Neural crest cell (in vitro differentiated cells): ENCODE measurements at places on chromosomes 11 and 22.

- no peak for DNase-seq
Observed at GRCh38 chr22:47322854-47323253, 560.4 kb downstream of the TBC1D22A start.

GRCh38 chr11:111412293-111412692 lies 33.2 kb upstream of the POU2AF1 start:
- no peak for DNase-seq

GRCh38 chr11:22677153-22677903 lies 10.9 kb downstream of the GAS2 start:
- DNase-seq: no peak

- no peak for DNase-seq
Observed at GRCh38 chr22:37190262-37190780, 2.3 kb upstream of the C1QTNF6 start.

- no peak for DNase-seq
Observed at GRCh38 chr11:66694056-66694410, 16.3 kb upstream of the RBM4B start.

DNA sequence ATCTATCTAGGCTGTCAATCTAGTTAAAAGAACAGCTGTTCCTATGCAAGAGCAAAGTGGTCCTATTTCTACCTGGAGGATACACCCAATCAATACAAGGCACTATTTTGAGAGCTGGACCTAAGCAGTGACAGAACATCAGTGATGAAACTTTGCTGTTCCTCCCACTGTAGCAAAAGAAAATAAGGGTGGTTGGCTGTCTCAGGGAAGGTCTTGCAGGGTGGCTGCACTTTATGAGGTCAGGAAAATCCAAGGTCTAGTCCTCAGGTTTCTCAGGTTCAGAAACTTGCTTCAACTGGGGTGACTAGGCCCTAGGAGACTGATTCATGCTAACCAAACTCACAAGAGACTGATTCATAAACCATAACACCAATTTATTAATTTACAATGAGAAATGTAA lies 11.6 kb downstream of the CPSF7 start:
- DNase-seq: no peak

GRCh38 chr22:23086787-23087186 lies 16.5 kb downstream of the GNAZ start:
- DNase-seq: no peak

DNA sequence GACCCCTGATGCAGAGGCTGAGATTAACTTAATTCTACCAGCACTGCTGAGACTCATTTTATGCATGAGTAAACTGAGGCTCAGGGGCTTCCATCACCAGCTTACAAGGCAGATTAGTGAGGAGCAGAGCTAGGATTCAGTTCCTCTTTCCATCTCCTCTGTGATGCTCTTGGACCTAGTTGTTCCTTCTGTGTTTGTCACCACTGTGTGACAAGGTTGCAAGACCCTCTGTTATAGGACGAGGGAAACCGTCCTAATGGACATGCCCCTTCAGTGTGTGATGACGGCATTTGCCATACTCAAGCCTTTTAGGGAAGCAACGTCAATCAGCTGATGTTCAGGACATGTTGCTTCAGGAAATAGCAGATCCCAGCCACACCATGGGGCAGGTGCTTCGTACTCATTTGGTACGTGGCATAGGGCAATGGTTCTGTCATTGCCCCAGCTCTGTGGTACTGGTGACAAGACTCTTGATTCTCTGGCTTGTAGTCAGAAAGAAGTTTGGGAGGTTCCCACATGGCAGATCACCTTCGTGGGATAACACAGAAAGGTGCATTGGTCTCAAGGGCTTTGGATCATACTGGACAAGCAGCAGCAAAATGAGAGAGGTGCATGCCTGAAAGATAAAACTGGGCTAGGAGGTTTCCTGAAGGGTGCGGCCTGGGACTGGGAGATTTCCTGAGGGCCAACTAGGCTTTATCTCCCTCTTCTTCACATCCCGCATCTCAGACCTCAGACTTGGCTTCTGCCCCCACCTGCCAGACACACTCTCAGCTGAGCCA lies 23.9 kb upstream of the CD44 start:
- no peak for DNase-seq

GRCh38 chr11:36933481-36933880 lies 335.4 kb upstream of the RAG2 start:
- DNase-seq: no peak

DNA sequence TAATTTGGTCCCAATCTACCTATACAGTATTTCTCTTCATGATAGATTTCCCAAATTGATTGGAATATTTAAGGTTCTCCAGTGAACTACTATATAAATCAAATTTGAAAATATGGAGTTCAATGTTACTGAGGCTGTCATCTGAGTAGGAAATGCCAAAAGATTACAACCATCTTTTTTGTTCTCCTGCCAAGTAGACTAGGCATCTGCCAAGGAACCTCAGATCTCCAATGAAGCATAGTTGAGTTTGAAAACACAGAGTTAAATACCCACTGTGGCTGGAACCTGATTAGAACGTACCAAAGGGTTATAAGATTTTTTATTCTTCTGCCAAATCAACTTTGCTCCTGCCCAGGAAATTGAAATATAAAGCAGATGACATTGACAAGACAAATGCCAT lies 330.9 kb downstream of the CNTN5 start:
- DNase-seq: no peak

GRCh38 chr11:2684581-2684980 lies 15.2 kb downstream of the KCNQ1OT1 start:
- no peak for DNase-seq

DNA sequence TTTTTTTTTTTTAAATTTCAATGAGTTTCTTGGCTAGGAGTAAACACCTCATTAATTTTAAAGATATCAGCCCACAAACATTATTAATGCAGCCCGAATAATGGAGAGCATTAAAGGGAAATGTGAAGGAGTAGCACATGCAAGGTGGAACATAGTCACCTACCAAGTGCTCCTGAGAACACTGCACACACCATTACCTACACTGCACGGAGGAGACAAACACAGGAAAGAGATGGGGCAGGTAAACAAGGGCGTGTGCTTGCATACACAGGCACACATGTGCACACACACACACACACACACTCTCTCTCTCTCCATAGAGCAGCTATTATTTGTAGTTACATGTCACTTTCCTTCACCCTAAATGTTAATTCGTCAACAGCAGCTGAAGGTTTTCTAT lies 30.2 kb downstream of the HTR3B start:
- no peak for DNase-seq

GRCh38 chr11:125435461-125436238 lies 60.4 kb downstream of the FEZ1 start:
- no peak for DNase-seq

- DNase-seq: no peak
Observed at GRCh38 chr11:95100856-95101507, 11.3 kb downstream of the ENDOD1 start.

- no peak for DNase-seq
Observed at GRCh38 chr11:118338637-118339061, 3.9 kb downstream of the CD3D start.

GRCh38 chr11:47425611-47426010 lies 628 bp downstream of the PSMC3 start:
- DNase-seq: no peak

GRCh38 chr11:96219981-96220623 lies 122.9 kb downstream of the MAML2 start:
- no peak for DNase-seq

- no peak for DNase-seq
Observed at GRCh38 chr11:46338988-46339666, 8.1 kb upstream of the DGKZ start.

DNA sequence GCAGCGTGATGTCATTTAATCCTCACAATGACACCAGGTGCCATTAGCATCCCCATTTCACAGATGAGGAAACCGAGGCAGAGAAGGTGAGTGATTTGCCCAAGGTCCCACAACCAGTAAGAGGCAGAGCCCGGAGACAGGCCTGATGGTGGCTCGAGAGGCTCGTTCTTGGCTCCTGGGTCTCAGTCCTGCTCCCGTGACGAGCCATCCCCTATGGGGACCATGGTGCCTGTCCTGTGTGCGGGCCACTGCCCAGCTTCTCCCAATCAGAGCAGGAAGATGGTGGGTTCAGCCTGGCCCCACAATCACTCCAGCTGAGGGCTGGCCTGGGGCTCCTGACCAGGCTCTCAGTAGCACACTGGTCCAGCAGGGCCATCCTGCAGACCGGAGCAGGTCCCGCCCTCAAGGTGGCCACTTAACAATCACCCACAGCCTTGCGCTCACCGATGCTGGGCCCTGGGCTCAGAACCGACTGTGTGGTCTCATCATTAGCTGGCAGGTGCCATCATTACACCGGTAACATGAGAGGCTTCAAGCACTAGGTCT lies 3.6 kb downstream of the ALDH3B1 start:
- DNase-seq: no peak

GRCh38 chr11:87660926-87661660 lies 514.1 kb downstream of the RAB38 start:
- no peak for DNase-seq

DNA sequence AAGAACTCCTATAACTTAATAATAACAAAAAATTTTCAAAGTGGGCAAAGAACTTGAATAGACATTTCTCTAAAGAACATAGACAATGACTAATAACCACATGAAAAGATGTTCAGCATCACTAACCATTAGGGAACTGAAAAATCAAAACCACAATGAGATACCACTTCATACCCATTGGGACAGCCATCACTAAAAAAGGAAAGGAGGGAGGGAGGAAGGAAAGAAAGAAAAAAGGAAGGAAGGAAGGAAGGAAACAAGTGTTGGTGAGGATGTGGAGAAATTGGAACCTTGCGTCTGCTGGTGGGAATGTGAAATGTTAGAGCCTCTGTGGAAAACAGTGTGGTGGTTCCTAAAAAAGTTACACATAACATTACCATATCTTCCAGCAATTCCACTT lies 55.8 kb downstream of the MS4A13 start:
- no peak for DNase-seq

DNA sequence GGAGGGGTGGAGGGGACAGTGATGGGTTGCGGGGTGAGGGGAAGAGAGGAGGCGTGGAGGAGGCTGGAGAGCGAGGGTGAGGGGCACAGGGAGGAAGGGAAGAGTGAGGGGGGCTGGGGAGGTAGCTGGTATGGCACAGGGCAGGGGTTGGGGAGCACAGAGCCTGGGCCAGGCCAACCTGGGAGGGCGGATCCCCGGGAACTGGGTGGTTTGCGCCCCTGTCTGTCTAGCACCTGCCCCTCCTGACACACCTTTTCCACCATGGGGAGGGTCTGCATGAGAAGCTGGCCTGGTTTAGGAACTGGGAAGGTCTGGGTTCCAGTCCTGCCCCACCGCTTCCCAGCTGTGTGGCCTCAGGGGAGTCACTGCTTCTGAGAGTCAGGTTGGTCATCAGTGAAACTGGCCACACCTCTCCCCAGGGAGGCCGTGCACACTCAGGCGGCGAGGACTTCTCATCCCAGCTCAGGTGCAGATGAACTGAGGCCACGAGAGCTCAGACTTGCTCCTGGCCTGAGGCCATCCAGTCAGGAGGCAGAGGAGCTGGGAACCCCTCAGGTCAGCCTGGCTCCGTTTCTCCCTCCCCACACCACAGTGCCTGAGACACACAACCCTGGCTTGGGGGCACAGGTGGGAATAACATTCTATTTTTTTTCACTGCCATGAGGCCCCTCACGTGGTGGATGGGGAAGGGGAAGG lies 95.6 kb downstream of the PHF21B start:
- no peak for DNase-seq

GRCh38 chr11:61121192-61121831 lies 19.0 kb downstream of the CD5 start:
- DNase-seq: no peak

DNA sequence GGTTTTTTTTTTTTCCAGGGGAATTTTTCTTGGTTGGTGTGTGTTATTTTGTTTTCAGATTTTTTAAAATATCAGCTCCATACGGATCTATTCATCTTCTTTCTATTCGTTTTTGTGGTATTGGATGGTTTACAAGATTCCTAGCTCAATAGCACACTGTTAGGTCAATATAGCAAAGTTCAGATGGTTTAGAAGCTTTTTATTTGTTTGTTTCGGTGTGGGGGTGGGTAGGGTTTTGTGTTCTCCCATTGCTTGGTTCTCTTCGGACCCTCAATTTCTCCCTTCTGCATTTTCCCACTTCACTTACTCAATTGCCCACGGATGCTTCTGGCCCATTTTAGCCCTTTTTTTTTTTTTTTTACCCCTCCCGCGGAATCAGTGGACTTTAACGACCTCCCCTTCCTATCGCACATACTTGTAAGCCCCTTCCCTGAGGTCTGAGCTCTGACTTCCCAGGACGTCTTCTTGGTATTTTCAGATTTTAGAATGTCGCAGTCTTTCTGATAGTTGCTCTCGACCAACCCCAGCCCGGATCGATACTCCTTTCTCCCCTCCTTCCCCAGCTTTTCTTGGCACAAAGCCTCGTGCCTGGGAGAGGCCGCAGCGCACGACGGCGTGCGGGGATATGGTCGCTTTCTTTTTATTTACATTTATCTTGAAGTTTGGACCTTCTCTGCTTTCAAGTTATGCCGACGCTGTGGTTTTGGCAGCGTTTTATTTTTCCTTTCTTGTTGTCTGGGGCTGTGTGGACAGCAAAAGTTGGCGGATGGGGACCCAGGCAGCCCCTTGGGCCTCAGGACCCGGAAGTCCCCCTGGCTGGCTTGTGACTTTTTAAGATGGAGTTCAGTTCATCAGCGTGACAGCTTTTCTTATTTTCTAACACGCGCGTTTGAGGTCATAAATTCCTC lies 4.4 kb upstream of the SPDYC start:
- DNase-seq: no peak

DNA sequence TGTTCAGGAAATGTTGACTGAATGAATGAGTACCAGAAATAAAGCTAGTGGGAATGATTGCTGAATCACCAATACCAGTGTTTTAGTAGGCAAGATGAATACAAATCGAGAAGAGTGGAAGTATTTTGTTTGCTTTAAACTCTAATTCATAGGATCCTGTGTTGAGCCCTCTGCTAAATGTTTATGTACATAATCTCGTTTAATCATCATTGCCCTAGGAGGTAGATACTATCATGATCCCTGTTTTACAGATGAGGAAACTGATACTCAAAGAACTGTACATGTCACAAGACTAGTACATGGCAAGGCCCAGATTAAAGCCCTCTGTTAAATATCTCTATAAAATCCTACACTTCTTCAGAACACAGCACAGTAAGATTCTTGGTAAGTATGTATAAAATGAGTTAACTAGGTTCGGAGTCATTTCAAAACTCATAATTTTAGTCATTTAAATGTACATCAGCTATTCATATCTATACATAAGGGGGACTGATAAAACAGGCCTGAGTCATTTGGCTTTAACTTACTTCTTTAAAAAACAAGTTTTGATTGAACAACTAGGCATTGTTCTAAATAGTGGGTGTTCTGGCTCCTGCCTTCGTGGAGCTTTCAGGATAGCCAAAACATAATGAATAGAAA lies 97.1 kb downstream of the EXT2 start:
- DNase-seq: no peak

GRCh38 chr22:25780673-25781072 lies 38.7 kb downstream of the MYO18B start:
- DNase-seq: no peak

- DNase-seq: no peak
Observed at GRCh38 chr11:28849053-28849452, 740.9 kb downstream of the METTL15 start.

GRCh38 chr11:76641905-76642304 lies 28.6 kb downstream of the LRRC32 start:
- no peak for DNase-seq
